Left lung (tissue), 14 donors: ENCODE measurements at places on chromosomes 12 and 14. TPM values are rescaled to one million over a fixed set of nuclear protein-coding genes. Genes with fewer than 3 reads are reported as not detected.

Gene TEDC1
- total RNA-seq: 12.8 TPM

Gene VCPKMT
- total RNA-seq: 9.3 TPM

Gene CFAP54
- total RNA-seq: 3.2 TPM

GRCh38 chr12:52630599-52631200 lies 12.3 kb upstream of the KRT73 start:
- DNase-seq: no peak

DNA sequence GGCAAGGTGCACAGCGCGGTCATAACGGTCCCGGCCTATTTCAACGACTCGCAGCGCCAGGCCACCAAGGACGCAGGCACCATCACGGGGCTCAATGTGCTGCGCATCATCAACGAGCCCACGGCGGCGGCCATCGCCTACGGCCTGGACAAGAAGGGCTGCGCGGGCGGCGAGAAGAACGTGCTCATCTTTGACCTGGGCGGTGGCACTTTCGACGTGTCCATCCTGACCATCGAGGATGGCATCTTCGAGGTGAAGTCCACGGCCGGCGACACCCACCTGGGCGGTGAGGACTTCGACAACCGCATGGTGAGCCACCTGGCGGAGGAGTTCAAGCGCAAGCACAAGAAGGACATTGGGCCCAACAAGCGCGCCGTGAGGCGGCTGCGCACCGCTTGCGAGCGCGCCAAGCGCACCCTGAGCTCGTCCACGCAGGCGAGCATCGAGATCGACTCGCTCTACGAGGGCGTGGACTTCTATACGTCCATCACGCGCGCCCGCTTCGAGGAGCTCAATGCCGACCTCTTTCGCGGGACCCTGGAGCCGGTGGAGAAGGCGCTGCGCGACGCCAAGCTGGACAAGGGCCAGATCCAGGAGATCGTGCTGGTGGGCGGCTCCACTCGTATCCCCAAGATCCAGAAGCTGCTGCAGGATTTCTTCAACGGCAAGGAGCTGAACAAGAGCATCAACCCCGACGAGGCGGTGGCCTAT lies 875 bp downstream of the HSPA2 start:
- DNase-seq: no peak

DNA sequence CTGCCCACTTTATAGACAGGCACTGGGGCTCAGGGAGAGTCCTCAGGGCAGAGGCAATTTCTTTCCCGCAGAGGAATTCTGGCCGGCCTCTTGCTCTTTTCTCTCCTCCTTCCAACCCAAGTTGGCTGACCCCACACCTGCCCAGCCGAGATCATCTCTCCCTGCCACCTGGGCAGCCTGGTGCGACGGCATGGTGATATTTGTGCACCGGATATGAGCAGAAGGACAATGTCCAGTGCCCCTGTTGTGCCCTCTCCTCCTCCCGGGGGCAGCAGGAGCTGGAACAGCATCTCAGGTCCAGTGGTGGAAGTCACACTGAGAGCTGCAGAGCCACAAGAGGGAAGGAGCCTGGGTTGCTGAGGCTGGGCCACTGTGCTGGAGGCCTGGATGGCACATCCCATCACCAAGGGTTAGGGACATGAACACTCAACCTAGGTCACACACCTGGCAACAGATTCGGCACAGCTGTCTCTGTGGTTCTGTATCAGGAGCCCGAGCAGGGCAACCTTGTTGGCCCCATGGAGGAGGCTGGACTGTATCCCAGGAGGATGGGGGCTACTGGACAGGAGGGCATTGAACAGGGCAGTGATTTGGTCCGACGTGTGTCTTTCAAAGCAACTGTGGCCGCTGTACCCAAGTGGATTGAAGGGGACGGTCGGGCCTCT lies 57.7 kb upstream of the DIO3 start:
- DNase-seq: no peak

GRCh38 chr12:52181746-52182145 lies 10.1 kb downstream of the KRT80 start:
- DNase-seq: no peak

DNA sequence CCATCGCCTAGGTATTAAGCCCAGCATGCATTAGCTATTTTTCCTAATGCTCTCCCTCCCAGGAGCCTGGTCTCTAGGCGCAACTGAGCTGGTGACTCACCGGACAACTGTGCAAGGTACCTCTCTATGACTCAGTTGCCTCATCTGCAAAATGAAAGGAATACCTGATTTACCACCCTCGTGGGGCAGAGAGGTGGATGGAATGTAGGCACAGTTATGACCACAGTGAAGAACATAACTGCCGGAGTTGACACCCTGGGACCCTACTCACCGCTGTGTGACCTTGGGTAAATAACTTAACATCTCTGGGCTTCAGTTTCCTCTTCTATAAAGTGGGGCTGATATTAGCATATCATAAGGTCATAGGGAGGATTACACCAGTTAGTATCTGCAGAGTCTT lies 22.6 kb downstream of the BCL11B start:
- no peak for DNase-seq

DNA sequence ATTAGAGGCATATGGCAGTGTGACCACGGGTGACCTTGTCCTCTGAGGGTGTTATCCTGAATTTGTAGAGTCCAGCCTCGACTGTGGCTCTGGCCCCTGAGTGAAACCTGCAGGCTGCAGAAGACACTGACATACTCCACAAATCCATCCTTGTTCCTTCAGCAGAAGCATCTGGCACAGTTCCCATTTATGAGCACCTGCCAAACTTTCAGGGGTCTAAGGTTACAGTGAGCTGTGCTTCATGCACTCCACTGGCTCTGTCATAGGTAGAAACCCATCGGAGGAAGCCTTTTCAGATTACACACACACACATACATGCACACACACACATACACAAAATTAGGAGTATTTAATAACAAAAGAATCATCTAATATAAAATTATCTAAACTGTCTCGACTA lies 13.6 kb upstream of the NUAK1 start:
- no peak for DNase-seq

DNA sequence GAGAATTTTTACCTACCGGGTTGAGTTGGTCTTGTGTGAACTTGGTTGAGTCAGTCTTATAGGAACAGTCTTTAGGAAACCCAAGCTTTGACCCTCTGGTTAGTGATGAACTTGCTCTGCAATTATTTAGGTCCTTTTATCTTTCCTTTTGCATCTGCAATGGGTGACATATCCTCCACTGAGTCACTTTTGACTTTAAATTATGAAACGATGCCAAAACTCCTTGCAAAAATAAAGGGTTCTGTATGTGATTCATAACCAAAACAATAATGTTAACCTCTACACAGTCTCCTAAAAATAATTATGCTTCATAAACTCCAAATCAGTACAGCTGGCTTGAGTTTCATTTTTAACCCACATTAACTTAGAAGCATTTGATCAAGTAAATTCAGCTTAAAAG lies 979.4 kb downstream of the GALC start:
- no peak for DNase-seq

GRCh38 chr12:5220835-5221234 lies 177.2 kb downstream of the KCNA5 start:
- no peak for DNase-seq

- DNase-seq: no peak
Measured at GRCh38 chr12:52602552-52602951, 1.3 kb upstream of the KRT72 start.
